ENCODE measurements at places on chromosomes 6 and 20.

DNA sequence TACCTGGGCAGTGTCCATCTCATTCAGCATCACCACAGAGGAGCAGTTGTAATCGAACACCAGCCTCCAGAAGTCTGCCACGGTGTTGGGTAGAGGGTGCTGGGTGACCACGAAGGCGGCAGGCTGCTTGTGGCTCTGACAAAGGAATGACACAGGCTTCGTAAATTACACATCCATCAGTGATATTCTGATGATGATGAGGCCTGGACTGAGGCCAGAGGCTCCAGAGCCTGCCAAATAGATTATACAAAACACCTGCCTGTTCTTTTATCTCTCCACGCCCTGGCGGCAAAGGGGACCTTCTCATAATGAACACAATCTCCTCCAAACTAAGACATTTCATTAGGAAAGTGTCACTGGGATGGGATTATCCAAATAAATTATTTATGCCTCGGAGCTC lies 480.2 kb upstream of the CHD6 start:
- no peak for DNase-seq

DNA sequence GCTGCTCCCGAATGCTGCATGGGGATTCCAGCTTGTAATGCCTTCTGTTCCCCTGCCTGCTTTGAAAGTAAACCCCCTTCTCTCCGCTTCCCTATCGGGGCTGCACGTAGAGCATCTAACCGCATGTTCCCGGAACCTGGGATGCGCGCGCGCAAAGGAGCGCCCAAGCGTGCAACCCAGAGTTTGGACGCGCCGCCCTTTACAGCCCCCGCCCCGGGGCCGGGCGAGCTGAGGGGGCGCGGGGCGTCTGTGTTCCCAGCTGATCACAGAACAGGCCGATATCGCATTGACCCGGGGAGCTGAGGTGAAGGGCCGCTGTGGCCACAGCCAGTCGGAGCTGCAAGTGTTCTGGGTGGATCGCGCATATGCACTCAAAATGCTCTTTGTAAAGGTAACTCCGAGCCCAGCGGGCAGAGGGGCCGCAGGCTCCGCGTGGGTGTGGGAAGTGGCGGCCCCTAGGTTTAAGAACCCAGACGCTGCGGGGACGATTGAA lies 1.4 kb downstream of the LAMP5 start:
- DNase-seq = no peak

- no peak for DNase-seq
Measured at GRCh38 chr6:48134246-48134645, 23.2 kb upstream of the PTCHD4 start.

DNA sequence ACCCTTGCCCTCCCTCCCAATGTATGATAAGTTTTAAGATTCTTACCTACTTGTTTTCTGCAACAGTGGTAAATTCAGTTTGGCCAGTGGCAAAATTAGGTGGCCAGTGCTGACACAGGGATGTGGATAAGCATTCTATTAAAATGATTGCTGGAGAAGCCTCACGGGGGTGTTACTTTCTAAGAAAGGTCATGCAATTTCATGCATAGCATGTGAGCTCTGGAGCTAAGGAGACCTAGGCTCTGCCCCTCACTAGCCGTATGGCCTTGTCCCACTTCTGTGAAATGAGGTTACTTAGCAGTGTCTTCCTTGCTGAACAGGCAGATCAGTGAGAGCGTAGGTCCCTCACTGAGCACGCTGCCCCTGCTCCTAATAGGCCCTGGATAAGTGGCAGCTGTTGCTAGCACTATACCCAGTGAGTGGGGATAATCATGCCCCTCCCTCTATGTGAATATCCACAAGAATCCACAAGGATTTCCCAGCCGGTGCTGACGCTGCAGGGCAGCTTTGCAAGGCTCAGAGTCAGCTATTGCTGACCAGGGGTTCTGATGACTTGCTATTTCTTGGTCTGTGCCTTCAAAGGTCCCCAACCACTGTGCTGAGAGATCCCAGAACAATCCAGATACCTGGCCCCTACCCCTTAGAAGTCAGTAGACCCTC lies 86.5 kb upstream of the MRPS10 start:
- DNase-seq = no peak

- DNase-seq = no peak
Measured at GRCh38 chr6:27062755-27063154, 184.7 kb upstream of the PRSS16 start.

All from stimulated activated CD8-positive, alpha-beta memory T cell treated with anti-CD3 and anti-CD28 coated beads, Interleukin-15, amount 100 ng/mL, for 4 hours (primary cell).